OCI-LY7 (cell line): ENCODE measurements at places on chromosomes 1 and 21. TPM values are rescaled to one million over a fixed set of nuclear protein-coding genes. Genes with fewer than 3 reads are reported as not detected.

The MMP23B gene
- total RNA-seq: 7.6 and 8.7 TPM in 2 replicates

The CC2D1B gene
- 38.1 and 42.5 TPM in 2 replicates for total RNA-seq

The EPHB2 gene
- total RNA-seq: 0.53 and 0.59 TPM in 2 replicates

The SLC41A1 gene
- total RNA-seq: 6.4 and 8.2 TPM in 2 replicates

The F3 gene
- total RNA-seq: 0.20 TPM in 1 of 2 replicates, not detected in the other
